Pancreas (tissue), 10 donors: ENCODE measurements at places on chromosomes 6 and 20. TPM values are rescaled to one million over a fixed set of nuclear protein-coding genes. Genes with fewer than 3 reads are reported as not detected.

DNA sequence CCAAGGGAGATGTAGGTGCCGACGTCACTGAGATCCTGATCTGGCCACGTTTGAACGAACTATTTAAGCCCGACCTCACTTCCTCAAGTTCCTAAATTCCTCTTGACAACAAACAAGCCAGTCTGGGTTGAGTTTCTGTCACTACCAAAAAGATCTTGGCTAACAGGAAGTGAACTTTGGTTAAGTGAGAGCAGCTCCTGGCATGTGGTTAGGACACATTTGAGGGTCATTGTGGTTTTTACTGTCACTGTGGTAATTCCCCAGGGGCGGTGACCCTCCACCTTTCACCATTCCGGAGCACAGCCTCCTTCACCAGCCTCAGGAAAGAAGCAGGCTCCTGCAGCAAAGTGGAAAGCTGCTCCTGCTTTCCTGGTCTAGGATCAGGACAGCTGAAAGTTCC, 43.1 kb upstream of the ZNF831 start:
- no peak for DNase-seq
- H3K36me3 ChIP-seq, result no peaks in the 10 kb centered on the region

TEAD3 gene
- 3.0 TPM for total RNA-seq

GRCh38 chr6:41659935-41660334, 21.7 kb downstream of the MDFI start:
- H3K27ac ChIP-seq, result no peak overlapping the region
- no peaks in the 10 kb centered on the region for H3K4me1 ChIP-seq
- no peak overlapping the region for H3K4me3 ChIP-seq
- no peaks in the 10 kb centered on the region for H3K27me3 ChIP-seq
- DNase-seq, result no peak

DNA sequence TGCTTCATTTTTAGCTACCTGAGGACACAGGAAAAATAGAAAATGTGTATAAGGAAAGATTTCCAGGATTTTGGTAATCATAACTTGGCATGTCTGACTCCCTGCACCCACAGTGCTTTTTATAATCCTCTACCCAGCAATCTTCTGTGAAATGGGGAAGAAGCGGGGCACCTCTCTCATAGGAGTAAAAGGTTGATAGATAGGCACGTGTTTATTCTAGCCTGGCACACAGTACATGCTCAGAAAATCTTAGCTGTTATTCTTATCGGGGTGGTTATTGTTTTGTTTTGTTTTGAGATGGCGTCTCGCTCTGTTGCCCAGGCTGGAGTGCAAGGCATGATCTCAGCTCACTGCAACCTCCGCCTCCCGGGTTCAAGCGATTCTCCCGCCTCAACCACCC, 87.7 kb upstream of the SALL4 start:
- H3K4me1 ChIP-seq, result no peaks in the 10 kb centered on the region
- no peak overlapping the region for H3K4me3 ChIP-seq
- no peak for DNase-seq
- no peaks in the 10 kb centered on the region for H3K36me3 ChIP-seq
- no peak overlapping the region for H3K27ac ChIP-seq

TP53TG5 gene
- total RNA-seq, result not detected

DNA sequence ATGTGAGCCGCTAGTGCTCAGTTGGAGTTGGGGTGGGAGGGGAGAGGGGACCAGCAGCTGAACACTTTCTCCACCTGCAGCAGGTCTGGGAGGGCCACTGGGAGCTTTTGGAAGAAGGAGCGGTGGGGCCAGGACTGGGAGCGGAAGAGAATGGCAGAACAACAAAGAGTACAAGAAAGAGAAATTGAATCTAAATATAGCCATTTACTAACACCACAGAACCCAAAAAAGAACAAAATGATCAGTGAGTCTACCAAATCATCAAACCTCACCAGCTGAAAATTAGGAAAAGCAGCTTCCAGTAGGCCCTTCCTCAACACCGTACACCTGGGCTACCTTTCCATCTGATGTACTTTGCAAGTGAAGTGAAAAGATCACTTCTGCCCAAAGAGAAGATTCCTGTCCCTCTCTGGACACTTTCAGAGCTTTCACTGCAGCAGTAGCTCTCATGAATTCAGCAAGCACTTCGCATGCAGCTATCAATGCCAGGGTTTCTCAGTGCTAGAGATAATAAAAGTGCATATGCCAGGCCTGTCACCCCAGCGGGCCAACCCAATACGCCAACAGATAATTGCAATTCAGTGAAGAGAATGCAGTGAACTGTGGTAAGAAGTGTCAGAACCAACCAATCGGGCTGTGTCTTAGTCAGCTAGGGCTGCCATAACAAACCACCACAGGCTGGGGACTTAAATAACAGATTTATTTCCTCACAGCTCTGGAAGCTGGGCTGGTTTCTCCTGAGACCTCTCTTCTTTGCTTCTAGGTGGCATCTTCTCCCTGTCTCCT, 597 bp downstream of the LY86 start:
- H3K4me3 ChIP-seq, result peak overlapping the region; percentile 20
- no peaks in the 10 kb centered on the region for H3K27me3 ChIP-seq
- H3K4me1 ChIP-seq, result no peaks in the 10 kb centered on the region
- DNase-seq, result no peak
- H3K36me3 ChIP-seq, result no peaks in the 10 kb centered on the region

GRCh38 chr6:34526241-34526972, 29.7 kb downstream of the SPDEF start:
- H3K4me3 ChIP-seq, result peak overlapping the region; percentile 20
- H3K36me3 ChIP-seq, result no peaks in the 10 kb centered on the region

- no peaks in the 10 kb centered on the region for H3K4me1 ChIP-seq
- DNase-seq, result no peak
- H3K27ac ChIP-seq, result no peak overlapping the region
Observed at GRCh38 chr6:40723967-40724366, 136.8 kb upstream of the LRFN2 start.

DNA sequence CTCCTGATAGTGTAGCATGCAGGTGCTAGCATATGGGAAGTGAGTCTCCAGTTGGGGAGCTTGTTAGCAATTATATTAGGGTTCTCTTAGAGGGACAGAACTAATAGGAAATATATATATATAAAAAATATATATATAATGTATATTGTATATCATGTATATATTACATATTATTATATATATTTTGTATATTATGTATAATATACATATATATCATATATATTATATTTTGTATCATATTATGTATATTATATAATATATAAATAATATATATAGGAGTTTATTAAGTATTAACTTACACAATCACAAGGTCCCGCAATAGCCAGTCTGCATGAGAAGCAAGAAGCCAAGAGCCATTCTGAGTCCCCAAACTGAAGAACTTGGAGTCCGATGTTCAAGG, 84.2 kb downstream of the CDYL start:
- no peaks in the 10 kb centered on the region for H3K4me1 ChIP-seq
- no peak overlapping the region for H3K27ac ChIP-seq
- no peaks in the 10 kb centered on the region for H3K27me3 ChIP-seq
- H3K4me3 ChIP-seq, result no peak overlapping the region

KCNB1 gene
- total RNA-seq, result 0.28 TPM

EYA2 gene
- total RNA-seq, result 1.1 TPM

DNA sequence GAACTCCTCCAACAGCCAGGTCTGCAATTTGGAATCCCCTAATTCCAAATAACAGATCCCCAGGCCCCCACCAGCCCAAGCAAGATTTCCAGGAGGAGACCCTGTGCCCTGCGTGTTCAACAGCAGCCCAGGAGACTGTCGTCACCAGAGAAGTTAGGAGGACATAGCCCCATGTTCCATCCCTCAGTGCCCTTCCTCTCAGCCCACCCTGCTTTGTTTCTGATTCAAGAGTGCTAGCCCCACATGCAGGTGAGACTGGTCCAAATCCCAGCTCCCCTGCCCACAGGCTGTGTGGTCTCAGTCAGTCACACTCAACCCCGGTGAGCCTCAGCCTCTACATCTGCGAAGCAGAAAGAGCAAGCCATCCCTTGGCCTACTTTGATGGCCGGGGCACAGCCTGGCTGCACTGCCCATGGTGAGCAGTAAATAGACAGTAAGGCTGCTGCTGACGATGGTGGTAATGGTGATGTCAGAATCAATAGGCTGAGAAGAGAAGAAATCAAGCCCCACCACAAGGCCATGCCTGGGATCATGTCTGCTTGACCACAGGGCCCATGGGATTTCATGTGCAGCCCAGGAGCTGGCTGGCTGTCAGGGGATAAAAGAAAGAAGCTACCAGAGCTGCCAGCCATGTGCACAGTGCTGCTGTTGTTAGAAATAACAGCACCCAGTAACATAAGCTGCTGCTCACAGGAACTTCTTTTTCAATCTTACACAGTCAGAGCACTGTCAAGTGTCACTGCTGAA, 51.5 kb upstream of the NXT1 start:
- H3K27me3 ChIP-seq, result no peaks in the 10 kb centered on the region
- no peak overlapping the region for H3K27ac ChIP-seq
- DNase-seq, result no peak
- no peak overlapping the region for H3K4me3 ChIP-seq
- H3K36me3 ChIP-seq, result no peaks in the 10 kb centered on the region
- no peaks in the 10 kb centered on the region for H3K4me1 ChIP-seq

PPP1R10 gene
- total RNA-seq, result 50.2 TPM

- no peaks in the 10 kb centered on the region for H3K4me1 ChIP-seq
- no peak overlapping the region for H3K4me3 ChIP-seq
- H3K36me3 ChIP-seq, result no peaks in the 10 kb centered on the region
- H3K27me3 ChIP-seq, result no peaks in the 10 kb centered on the region
Observed at GRCh38 chr6:169968541-169969270, 217.3 kb downstream of the ERMARD start.

- H3K36me3 ChIP-seq, result no peaks in the 10 kb centered on the region
- no peak for DNase-seq
- H3K27ac ChIP-seq, result no peak overlapping the region
- H3K27me3 ChIP-seq, result no peaks in the 10 kb centered on the region
Observed at GRCh38 chr6:160999516-160999915, 7.9 kb downstream of the MAP3K4 start.

- no peak overlapping the region for H3K4me3 ChIP-seq
- no peak overlapping the region for H3K27ac ChIP-seq
- no peaks in the 10 kb centered on the region for H3K4me1 ChIP-seq
- no peaks in the 10 kb centered on the region for H3K27me3 ChIP-seq
Observed at GRCh38 chr6:154473324-154473723, 37.2 kb downstream of the CNKSR3 start.

BAG2 gene
- total RNA-seq, result 0.98 TPM

ECT2L gene
- total RNA-seq, result not detected

DNA sequence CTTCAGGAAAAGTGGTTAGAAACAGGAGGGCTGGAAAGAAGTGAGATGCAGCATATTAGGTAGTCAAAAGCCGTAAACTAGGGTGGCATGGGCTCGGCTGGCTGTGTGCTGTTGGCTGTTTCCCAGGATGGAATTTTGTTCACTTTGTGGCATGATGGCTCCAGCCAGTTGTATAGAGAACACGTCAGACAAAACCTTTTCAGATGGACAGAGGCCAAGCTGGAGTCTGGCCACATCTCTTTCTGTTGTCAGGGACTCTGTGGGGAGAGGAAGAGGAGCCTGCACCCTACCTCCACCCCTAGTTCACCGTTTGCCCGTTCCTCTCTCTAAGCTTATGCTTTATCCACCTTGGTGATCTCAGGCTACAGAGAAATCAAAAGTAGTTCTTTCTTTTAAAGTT, 22.0 kb downstream of the C6orf89 start:
- peak overlapping the region; percentile 60 for H3K27ac ChIP-seq
- no peaks in the 10 kb centered on the region for H3K27me3 ChIP-seq
- H3K4me1 ChIP-seq, result peaks cover 30% of the 10 kb centered on the region
- DNase-seq, result peak; percentile 84

GRCh38 chr20:58225452-58226200, 2.8 kb downstream of the ANKRD60 start:
- no peak for DNase-seq
- no peak overlapping the region for H3K27ac ChIP-seq
- H3K27me3 ChIP-seq, result no peaks in the 10 kb centered on the region
- H3K36me3 ChIP-seq, result no peaks in the 10 kb centered on the region

DNA sequence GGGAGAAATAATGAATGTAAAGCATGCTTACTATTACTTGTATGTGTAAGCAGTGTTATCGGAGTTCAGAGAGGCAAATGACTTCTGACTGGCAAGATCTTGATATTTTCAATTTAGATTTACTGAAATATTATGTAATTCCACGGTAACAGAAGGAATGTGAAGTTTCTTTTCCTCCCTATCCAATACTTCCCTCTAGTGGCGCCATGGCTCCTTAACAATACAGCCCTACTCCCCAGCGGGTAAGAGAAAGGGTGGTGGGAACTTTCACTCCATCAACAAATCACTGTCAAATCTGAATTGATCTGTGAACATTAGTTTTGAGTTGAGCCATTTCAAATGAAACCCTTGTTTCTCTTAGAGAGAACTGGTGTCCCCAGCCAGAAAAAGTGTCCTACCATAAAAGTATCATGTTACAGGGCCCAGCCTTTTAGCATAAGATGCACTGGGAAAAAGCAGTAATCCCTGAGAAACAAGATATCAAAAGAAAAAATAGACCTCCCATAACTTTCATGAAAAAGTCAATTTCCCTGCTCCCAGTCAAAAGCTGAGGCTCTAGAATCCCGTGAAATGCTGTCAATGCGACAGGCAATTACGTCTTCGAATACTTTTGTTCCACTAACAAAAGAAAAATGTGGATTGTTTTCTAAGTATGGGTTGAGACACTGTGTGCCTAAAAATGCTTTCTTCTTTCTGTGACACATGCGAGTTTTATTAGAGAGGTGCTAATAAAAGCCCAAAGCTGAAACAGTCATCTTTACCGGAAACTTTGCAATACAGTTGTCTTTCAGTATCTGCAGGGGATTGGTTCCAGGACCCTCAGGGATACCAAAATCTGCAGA, 12.9 kb downstream of the COX7A2 start:
- H3K36me3 ChIP-seq, result no peaks in the 10 kb centered on the region
- H3K27ac ChIP-seq, result no peak overlapping the region
- H3K4me3 ChIP-seq, result no peak overlapping the region
- DNase-seq, result peak; percentile 29
- H3K4me1 ChIP-seq, result no peaks in the 10 kb centered on the region

DNA sequence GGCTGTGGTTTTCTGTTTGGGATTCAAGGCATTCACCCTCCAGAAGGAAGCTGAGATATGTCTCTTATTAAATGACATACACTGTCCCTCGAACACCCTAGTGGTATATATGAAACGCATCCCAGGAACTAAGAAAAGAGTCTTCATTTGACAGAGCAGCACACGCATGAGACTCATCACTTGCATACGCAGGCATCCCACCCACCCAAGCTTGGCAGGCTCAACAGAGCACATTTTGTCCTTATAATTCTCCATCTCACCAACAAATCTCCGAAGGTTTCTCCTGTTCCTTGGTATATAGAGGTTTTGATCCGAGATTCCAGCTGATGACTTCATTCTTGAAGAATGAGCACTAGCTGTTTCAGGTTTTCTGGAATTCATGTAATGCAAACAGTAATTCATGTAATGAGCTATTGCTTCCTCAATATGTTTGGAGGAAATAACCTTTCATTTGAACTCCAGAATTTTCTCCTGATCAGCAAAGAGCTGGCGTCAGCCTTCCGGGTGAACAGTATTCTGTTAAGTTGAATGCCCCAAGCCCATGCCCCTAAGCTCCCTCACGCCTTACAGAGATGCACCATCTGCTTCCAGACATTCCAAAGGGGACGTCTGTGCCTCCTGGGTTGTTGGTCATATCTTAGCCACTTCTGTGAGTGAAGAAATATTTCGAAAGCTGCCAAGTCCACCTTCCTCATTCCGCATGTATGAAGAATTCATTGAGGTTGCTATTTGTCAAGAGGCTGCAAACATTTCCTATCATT, 66.0 kb upstream of the CDH4 start:
- H3K4me1 ChIP-seq, result no peaks in the 10 kb centered on the region
- H3K27ac ChIP-seq, result peak overlapping the region; percentile 62
- H3K27me3 ChIP-seq, result no peaks in the 10 kb centered on the region
- DNase-seq, result no peak

- no peaks in the 10 kb centered on the region for H3K27me3 ChIP-seq
- H3K4me3 ChIP-seq, result no peak overlapping the region
- no peak for DNase-seq
- H3K27ac ChIP-seq, result no peak overlapping the region
- H3K4me1 ChIP-seq, result no peaks in the 10 kb centered on the region
Observed at GRCh38 chr6:12221856-12222255, 68.3 kb upstream of the EDN1 start.
